GM06990 (cell line): ENCODE measurements at places on chromosomes 5 and 9.

DNA sequence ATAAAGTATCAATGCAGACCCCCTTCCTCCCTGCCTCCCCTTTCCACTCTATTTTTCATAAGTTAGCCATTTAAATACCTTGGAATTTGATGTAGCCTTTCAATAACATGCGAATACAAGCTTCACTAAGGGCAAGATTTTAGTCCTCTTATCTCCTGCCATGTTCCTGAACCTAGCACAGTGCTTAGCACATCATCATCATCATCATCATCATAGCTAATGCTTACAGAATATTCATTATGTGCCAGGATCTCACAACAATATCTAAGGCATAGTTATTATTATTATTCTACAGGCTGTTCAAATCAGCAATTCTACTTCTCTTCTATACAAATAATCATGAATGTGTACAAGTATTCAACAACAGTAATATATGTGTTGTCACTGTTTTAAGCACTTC is 20.4 kb downstream of the KLHL3 start:
- no peak for DNase-seq

DNA sequence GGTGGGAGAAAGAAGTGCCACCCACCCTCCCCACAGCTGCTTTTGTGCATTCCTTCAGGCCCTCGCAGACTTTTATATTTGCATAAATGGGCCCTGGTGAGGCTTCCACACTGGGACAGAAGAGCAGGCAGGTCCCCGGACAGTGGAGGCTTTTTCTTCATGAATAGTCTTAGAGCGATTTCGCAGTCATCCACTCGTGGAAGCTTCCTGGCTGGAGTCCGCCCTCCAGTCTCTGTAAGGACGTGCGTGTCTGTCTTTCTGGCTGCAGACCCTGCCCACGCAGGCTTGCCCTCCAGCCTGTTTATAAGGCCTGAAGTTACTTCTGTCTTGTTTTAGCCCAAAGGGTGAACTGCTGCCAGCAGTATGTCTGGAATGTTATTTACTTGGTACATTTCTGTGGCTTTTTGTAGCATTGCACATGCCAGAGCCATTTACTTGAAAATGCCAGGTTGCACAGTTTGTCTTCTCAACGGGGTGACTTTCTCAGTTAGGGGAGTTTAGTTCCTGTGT is 195.7 kb downstream of the AOPEP start:
- DNase-seq, result no peak

DNA sequence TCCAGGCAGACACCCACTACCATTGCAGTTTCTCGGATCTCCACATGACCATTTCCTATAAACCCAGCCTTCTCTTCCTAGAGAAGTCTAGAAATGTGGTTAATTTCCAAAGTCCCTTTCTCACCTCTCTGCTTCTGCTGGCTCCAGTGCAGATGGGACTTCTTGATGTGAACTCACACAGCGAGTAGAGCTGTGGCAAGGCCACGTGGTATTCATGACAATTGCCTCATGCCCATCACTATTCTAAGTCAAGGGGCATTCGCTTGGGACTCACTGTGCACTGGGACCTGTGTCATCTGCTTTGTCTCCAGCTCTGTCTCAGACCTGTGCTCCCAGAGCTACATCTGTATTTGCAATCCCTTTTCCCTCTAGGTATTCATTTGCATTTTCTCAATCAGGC is 6.2 kb downstream of the CD180 start:
- DNase-seq, result no peak

DNA sequence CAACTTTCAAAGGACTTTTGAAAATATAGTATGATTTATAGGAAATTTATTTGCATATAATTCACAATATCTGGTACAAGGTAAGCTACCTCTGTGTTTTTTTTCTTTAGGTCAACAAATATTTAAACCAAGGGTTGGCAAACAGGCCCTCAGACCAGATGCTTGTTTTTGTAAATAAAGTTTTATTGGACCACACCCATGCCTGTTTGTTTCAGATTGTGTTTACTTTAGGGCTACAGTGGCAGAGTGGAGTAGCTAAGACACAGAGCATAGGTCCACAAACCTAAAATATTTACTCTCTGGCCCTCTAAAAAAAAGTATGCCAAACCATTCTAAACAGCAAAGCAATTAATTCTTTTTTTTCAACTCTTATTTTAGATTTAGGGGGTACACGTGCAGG is 119.7 kb upstream of the CCDC152 start:
- no peak for DNase-seq

GRCh38 chr5:132987531-132988408 is 24.3 kb upstream of the AFF4 start:
- no peak for DNase-seq

- no peak for DNase-seq
Measured at GRCh38 chr5:60479542-60479941, 220.4 kb downstream of the DEPDC1B start.

- no peak for DNase-seq
Measured at GRCh38 chr5:80082281-80082680, 47.1 kb downstream of the THBS4 start.
